ENCODE measurements at places on chromosomes 1 and 21.

GRCh38 chr21:45361033-45361997, 43.6 kb upstream of the COL18A1 start:
- DNase-seq: no peak

- DNase-seq: peak; percentile 25
These were observed 34.0 kb downstream of the FH start for GRCh38 chr1:241485554-241485992.

DNA sequence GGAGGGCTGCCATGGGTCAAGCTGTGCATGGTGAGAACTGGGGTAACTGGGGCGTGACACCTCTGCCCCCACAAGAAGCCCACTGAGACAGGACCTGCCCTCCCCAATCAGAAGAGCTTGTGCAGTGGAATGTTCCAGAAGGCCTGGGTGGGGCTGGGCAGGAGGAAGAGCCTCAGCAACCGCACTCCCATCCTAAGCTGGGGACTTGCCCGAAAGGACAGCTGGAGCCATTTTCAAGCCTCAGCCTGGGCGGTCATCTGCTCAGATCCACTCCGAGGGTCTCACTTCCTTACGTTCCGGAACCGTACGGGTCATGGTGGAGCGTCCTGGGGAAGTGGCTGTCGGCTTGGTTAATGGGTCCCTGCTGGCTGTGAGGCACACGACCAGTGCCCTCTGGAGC, 158.6 kb upstream of the ARHGEF16 start:
- DNase-seq: no peak

DNA sequence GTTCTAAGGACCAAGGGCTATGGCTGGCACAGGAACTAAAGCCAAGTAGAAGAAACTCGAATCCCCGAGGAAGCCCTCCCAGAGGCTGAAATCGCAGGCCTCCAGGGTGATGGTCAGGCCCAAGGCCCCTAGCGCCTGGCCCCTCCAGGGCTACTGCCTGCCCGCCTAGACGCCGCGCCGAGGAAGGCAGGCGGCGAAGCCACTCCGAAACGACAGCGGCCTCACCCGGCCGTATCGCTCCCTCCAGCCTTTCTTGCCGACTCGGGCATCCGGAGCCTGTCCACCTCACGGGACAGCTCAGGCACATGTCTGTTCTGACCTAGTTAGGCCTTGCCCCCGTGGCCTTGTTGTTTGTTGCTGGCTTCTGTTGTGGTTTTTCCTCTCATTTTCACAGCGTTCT, 9.7 kb upstream of the LHX8 start:
- no peak for DNase-seq

- DNase-seq: no peak
These were observed 273.1 kb downstream of the MRPL39 start for GRCh38 chr21:25334046-25334730.

- DNase-seq: no peak
These were observed 28.7 kb downstream of the MARK1 start for GRCh38 chr1:220556641-220557040.

Measured in NCI-H2081 (cell line).